ENCODE measurements at places on chromosomes 5 and 9.

- peak overlapping the region; percentile 56 for H3K27ac ChIP-seq
- no peak overlapping the region for H3K4me3 ChIP-seq
- DNase-seq: no peak
- H3K36me3 ChIP-seq: no peaks in the 10 kb centered on the region
- no peaks in the 10 kb centered on the region for H3K4me1 ChIP-seq
Measured at GRCh38 chr5:1419476-1420210, 25.6 kb downstream of the SLC6A3 start.

- H3K27me3 ChIP-seq: peaks cover 51% of the 10 kb centered on the region
- H3K36me3 ChIP-seq: no peaks in the 10 kb centered on the region
- H3K4me1 ChIP-seq: no peaks in the 10 kb centered on the region
- H3K4me3 ChIP-seq: no peak overlapping the region
Measured at GRCh38 chr5:76943006-76943405, 9.8 kb upstream of the CRHBP start.

DNA sequence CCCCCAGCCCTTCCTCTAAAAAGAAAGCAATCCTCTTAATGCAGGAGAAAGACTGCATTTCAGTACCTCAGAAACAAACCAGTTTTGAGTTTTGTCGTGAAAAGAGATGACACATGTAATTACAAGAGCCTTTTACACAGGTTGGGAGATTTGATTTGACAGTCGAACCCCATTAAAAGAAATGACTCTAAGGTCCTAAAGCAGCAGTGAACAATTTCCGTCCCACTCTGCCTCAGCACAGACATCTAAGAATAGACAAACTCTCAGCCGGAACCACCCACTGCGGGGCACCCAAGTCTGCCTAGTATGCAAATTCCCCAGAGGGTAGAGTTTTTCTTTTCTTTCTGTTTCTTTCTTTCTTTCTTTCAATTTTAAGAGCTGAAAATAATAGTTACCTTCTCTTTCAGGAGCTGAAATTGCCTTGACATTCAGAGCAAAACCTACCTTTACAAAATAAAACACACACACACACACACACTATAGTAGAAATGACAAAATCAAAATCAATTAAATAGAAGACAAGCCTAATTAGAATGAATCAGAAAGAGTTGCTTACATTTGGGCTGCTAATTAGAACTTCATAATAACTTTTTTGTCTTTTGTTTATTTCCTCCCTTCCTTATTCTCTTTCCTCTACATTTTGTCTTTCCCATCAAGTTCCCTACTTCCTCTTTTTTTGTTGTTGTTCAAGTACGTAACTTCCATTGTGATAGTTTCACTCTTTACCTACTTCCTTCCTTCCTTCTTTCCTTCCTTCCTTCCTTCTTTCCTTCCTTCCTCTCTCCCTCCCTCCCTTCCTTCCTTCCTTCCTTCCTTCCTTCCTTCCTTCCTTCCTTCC is 65.1 kb downstream of the BASP1 start:
- H3K27ac ChIP-seq: no peak overlapping the region
- H3K4me3 ChIP-seq: no peak overlapping the region
- H3K4me1 ChIP-seq: no peaks in the 10 kb centered on the region
- no peak for DNase-seq
- H3K27me3 ChIP-seq: no peaks in the 10 kb centered on the region

GRCh38 chr5:66553916-66554575 is 42.1 kb upstream of the MAST4 start:
- H3K27me3 ChIP-seq: peaks cover 19% of the 10 kb centered on the region
- H3K4me1 ChIP-seq: no peaks in the 10 kb centered on the region
- H3K36me3 ChIP-seq: no peaks in the 10 kb centered on the region
- H3K4me3 ChIP-seq: no peak overlapping the region

DNA sequence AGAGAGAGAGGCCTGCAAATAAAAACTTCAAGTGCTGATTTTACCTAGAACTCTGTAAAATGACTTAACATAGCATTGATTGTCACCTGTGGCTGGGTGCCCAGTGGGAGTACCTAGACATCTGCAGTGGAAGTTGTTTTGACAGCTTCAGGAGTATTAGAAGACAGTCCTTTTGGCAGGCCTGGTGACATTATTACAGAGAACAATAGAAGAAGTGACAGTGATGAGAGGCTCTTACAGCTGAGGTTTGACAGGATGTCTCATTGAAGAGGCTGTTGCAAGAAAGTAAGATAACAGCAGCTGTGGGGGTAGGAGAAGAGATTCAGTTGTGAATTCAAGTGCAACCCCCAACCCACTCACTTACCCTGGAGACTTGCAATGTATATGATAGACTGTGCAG is 27.9 kb upstream of the MUSK start:
- H3K27me3 ChIP-seq: no peaks in the 10 kb centered on the region
- H3K27ac ChIP-seq: no peak overlapping the region
- DNase-seq: no peak
- no peak overlapping the region for H3K4me3 ChIP-seq
- no peaks in the 10 kb centered on the region for H3K36me3 ChIP-seq

DNA sequence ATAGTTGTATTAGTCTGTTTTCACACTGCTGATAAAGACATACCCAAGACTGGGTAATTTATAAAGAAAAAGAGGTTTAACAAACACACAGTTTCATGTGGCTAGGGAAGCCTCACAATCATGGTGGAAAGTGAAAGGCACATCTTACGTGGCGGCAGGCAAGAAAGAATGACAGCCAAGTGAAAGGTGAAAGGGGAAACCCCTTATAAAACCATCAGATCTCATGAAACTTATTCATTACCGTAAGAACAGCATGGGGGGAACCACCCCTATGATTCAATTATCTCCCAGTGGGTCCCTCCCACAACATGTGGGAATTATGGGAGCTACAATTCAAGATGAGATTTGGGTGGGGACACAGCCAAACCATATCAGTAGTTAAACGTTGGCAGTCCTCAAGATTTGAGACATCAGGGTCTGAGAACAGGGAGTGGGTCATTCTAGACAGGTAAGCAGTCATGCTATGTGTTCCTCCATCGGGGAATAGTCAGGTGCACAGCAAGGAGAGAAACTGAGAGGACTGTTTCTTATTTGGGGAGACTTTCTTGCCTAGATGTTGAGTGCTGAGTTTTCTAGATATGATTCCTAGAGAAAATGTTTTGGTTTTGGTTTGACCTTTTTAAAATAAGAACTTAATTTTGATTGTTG is 45.8 kb upstream of the ENTREP1 start:
- peaks cover 29% of the 10 kb centered on the region for H3K27me3 ChIP-seq
- H3K4me1 ChIP-seq: no peaks in the 10 kb centered on the region
- no peak for DNase-seq
- H3K27ac ChIP-seq: no peak overlapping the region

DNA sequence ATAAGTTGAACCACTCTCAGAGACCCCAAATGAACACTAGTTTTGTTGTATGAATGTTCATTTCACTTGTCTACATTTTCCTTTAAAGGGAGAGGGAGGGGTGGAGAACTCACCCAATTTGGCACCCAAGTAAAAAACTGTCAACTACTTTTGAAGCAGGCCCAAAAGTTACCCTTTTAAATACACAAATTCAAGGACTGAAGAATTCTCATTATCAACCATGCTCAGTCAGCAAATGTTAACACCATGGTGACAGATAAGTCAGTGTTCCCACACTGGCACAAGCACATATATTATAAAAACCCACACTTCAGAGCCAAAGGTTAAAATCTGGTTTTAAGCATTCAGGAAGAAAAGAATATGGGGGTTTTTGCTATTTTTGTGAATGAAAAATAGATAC is 31.6 kb downstream of the CSNK1A1 start:
- peak overlapping the region; percentile 14 for H3K4me3 ChIP-seq
- no peaks in the 10 kb centered on the region for H3K27me3 ChIP-seq
- H3K36me3 ChIP-seq: peaks cover 31% of the 10 kb centered on the region
- peak overlapping the region; percentile 54 for H3K27ac ChIP-seq
- no peak for DNase-seq

DNA sequence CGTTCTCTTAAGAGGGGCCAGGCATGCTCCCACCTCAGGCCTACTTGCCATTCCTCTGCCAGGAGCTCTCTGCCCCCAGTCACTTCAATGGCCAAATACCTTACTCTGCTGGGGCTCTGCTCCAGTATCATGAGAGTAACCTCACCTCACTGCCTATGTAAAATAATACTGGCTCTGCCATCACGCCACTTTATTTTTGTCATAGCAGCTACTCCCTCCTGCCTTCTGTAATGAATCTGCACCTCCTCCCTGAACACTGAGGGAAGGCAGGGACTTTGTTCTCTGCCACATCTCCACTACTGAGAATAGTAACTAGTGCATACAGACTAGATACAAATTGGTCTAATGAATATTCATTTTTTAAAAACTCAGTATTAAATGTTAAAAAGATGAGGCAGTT is 33.8 kb downstream of the MACROH2A1 start:
- no peak overlapping the region for H3K27ac ChIP-seq
- H3K4me1 ChIP-seq: no peaks in the 10 kb centered on the region
- H3K36me3 ChIP-seq: peaks cover 33% of the 10 kb centered on the region
- H3K4me3 ChIP-seq: no peak overlapping the region
- no peak for DNase-seq
- no peaks in the 10 kb centered on the region for H3K27me3 ChIP-seq

DNA sequence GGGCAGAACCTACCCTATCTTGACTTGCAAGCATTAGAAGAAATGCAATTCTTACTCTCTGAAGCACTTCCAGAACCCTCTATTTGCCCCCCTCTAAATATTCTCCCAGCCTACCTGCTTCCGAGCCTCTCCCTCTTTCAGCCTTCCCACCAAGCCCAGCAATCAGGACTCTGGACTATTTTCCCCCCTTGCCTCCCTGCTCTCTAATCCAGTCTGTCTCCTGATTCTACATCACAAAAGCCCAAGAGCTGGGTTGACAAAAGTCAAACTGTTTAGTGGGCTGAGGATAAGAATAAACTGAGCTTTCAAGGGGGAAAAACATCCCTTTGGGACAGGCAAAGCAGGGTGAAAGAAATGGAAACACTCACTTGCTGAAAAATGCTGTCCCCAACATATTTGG is 123.2 kb upstream of the KIF2A start:
- H3K27me3 ChIP-seq: peaks cover 54% of the 10 kb centered on the region
- no peak overlapping the region for H3K27ac ChIP-seq
- DNase-seq: no peak
- H3K36me3 ChIP-seq: no peaks in the 10 kb centered on the region

DNA sequence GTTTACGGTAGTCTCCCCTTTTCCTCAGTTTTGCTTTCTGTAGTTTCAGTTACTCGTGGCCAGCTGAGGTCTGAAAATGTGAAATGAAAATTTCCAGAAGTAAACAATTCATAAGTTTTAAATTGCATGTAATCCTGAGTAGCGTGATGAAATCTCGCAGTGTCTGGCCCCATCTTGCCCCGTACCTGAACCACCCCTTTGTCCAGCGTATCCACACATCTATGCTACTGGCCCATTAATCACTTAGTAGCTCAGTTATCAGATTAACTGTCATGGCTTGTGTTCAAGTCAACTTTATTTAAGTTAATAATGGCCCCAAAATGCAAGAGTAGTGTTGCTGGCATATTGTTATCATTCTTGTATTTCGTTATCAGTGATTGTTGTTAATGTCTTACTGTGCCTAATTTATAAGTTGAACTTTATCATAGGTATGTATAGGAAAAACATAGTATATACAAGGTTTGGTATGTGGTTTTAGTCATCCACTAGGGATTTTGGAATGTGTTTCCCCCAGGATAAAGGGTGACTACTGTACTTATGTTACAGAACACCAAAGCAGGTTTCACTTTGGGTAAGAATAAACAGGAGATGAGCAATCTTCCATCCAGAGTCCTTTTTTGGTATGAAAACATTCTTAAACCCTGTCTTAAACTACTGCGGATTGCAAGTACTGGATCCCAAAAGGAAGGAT is 118.4 kb upstream of the KCNN2 start:
- H3K4me3 ChIP-seq: no peak overlapping the region
- DNase-seq: no peak
- H3K27ac ChIP-seq: no peak overlapping the region

DNA sequence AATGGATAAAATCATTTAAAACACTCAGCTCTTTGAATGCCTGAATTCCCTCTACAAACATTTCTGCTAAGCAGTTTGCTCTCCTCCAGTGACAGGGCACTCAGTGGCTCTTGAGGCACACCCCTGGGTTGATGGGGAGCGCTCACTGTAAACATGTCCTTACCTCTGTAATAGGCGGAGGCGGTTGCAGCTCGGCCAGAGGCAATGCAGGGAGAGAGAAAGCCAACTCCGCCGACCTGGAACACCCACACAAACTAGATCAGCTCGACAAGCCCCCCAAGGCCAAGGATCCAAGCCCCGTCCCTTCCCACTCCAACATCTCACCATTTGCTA is 329 bp downstream of the CDC23 start:
- peak overlapping the region; percentile 98 for H3K27ac ChIP-seq
- DNase-seq: no peak
- no peaks in the 10 kb centered on the region for H3K27me3 ChIP-seq
- H3K36me3 ChIP-seq: peaks cover 22% of the 10 kb centered on the region

- no peak overlapping the region for H3K27ac ChIP-seq
- no peaks in the 10 kb centered on the region for H3K36me3 ChIP-seq
- peaks cover 9% of the 10 kb centered on the region for H3K4me1 ChIP-seq
- peaks cover 7% of the 10 kb centered on the region for H3K27me3 ChIP-seq
- peak; percentile 16 for DNase-seq
- no peak overlapping the region for H3K4me3 ChIP-seq
Measured at GRCh38 chr5:168219515-168220410, 71.7 kb upstream of the WWC1 start.

- H3K4me1 ChIP-seq: no peaks in the 10 kb centered on the region
- no peak overlapping the region for H3K27ac ChIP-seq
- no peaks in the 10 kb centered on the region for H3K27me3 ChIP-seq
- DNase-seq: no peak
Measured at GRCh38 chr5:33316773-33317172, 124.0 kb upstream of the TARS1 start.

GRCh38 chr5:111968459-111968858 is 211.5 kb upstream of the NREP start:
- no peak overlapping the region for H3K4me3 ChIP-seq
- no peaks in the 10 kb centered on the region for H3K27me3 ChIP-seq
- no peak for DNase-seq
- H3K27ac ChIP-seq: no peak overlapping the region
- H3K36me3 ChIP-seq: no peaks in the 10 kb centered on the region
- no peaks in the 10 kb centered on the region for H3K4me1 ChIP-seq

GRCh38 chr5:98217138-98217537 is 556.3 kb upstream of the RGMB start:
- DNase-seq: no peak
- no peaks in the 10 kb centered on the region for H3K36me3 ChIP-seq
- no peaks in the 10 kb centered on the region for H3K4me1 ChIP-seq
- H3K27me3 ChIP-seq: no peaks in the 10 kb centered on the region
- no peak overlapping the region for H3K4me3 ChIP-seq

DNA sequence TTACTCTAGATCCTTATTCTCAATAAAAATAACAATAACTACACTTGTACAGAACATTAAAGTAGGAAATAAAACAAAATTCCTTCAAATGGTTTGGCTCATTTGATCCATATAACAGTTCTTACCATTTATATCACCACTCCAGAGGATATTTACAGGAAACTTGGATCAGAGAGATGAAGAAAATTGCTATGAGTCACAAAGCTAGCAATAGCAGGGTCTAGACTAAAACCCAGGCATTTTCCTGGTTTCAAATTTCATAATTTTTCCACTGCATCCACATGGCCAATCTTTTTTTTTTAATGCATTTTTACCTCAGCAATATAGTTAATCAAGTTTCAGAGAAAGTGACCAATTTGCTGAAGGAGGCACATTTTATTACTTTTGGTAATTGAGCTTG is 299.2 kb downstream of the ELAVL2 start:
- no peaks in the 10 kb centered on the region for H3K4me1 ChIP-seq
- no peaks in the 10 kb centered on the region for H3K27me3 ChIP-seq
- H3K36me3 ChIP-seq: no peaks in the 10 kb centered on the region
- no peak for DNase-seq

- peak; percentile 57 for DNase-seq
- H3K4me1 ChIP-seq: no peaks in the 10 kb centered on the region
- H3K36me3 ChIP-seq: no peaks in the 10 kb centered on the region
- no peak overlapping the region for H3K27ac ChIP-seq
- H3K27me3 ChIP-seq: no peaks in the 10 kb centered on the region
Measured at GRCh38 chr5:73591102-73591695, 25.7 kb downstream of the UTP15 start.

Measured in central memory CD8-positive, alpha-beta T cell (primary cell).